SW480 (cell line): ENCODE measurements at places on chromosomes 2 and 18.

GRCh38 chr2:5437375-5437774, 254.8 kb upstream of the SOX11 start:
- no peak for DNase-seq

GRCh38 chr18:54529444-54529843, 61.6 kb upstream of the DYNAP start:
- DNase-seq, result no peak

- DNase-seq, result no peak
Observed at GRCh38 chr2:171334171-171334570, 99.6 kb downstream of the METTL8 start.

GRCh38 chr18:44065206-44065605, 615.5 kb upstream of the SETBP1 start:
- no peak for DNase-seq

DNA sequence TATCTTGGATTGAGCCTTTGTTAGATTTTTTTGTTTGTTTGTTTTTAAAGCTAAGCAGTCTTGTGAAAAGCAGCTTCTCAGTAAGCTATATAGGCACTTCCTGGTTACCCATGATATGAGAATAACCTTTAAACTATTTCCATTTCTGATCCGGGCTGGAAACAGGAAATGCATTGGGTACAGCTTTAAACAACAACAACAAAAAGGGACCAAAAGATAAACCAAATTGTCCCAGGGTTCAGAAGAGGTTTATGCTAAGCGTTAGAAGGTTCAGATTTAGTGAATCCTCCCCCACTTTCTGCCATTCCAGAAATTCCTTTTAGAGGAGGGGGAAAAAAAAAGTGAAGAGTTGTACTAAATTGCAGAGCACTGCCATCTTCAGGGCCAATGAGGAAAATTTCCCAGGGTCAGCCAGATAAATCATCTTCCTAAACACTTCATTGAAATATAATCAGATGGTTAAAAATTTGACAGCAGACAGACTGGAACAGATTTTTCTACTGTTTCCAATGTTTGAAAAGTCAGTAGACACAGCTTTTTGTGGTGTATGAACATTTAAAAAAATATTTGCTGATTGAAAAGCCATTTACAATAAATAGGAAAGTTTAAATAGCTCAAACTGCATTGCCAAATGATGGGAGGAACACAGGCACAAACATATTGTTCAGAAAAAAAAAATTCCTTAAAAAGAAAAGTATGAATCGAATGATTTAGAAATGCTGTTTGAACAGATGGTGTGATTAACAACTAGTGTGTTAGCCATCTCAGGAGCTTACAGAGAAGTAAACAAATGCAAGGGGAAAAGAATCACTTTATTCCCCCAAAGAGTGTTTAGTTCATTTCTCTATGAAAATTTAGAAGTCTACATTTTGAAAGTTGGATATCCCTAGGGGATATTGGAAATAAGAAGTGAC, 189.9 kb upstream of the TANK start:
- peak; percentile 81 for DNase-seq
